Body of pancreas (tissue), 4 donors: ENCODE measurements at places on chromosomes 1 and 21. TPM values are rescaled to one million over a fixed set of nuclear protein-coding genes. Genes with fewer than 3 reads are reported as not detected.

DNA sequence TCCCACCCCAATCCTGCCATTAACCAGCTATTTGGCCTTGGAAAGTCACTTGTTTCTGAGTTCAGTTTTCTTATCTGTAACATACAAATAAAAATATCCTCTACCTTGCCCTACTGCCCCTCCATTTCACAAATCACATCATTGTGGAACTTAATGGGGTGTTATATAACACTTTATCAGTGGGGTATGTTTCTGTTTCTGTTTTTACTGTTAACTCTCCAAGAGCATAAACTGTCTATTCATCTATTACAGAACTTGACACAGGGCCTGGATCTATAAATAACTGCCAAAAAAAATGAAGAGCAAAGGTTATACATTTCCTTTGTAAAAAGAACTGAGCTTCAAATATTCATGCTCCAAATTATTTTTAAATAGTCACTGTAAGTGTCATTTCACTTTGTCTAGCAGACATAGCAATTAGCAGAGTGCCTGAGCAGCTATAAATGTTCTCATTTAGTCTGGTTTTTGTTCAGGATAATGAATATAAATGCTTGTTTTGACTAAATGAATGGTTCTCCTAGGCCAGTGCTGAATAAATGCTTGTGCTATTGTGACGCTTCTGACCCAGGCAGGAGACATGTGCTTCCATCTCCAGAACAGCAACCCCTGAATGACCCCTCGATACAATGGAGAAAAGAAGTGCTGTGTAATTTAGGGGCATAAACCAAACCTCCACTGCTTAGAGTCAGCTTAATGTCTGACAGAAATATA is 7.4 kb downstream of the PIGM start:
- no peak for DNase-seq

The S100A12 gene
- not detected for total RNA-seq

DNA sequence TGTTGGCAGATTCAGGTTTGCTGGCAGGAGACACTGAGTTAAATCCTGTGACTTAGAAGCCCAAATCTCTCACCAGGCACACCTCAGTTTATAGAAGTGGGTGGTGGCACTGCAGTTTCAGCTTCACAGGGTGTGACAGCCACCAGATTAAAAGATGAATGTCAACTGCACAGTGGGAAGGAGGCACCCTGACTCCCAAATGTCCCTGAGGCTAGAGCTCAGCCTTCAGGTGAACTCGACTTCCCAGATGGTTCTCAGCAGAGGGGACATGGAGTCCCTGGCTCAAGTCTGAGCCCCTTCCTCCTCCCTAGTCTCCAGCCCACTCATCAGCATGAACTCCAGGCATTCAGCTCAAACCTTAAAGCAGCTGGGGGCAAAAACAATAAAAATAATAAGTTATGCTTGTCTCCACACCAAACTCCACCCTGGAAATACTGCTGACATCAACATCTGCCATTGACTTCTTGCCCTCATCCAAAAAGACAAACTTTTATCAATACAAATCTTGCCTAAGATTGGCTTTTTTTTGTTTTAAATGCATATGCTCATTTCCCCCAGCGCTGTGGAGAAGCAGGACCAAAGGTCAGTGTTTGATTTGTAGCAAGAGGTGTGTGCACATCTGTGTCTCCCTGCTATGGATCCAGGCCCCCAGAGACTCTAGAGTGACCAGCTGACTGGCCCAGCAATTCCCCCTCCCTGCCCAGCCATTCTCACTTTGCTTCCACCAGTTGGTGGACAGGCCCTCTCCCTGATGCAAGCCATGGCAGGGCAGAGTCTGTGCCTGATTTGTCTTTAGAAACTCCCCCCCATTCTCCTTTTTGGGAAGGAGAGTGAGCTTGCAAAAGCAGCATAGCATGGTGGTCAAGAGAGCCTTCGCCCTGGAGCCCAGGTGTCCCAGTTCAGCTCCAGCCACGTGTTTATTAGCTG is 18.5 kb upstream of the S100A7 start:
- no peak for DNase-seq

DNA sequence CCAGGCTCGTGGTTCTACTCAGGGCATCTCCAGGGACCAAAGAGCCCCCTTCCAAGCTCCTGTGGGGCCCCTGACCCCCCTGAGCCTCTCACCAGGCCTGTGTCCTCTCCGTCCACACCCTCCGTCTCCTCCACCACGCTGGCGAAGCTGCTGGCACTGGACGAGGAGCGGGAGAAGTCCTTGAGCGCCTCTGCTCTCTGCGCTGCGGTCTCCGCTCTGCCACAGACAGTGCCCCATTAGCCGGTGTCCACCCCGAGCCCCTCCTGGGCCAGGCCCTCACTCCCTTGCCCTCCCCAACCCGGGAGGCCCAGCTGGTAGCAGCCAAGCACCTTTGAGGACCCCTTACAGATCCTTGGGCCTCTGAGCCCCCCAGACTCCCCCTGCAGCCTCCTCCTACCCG is 69.8 kb downstream of the RAP1GAP start:
- no peak for DNase-seq

GRCh38 chr1:66446261-66447001 is 87.5 kb upstream of the SGIP1 start:
- DNase-seq = peak; percentile 9

DNA sequence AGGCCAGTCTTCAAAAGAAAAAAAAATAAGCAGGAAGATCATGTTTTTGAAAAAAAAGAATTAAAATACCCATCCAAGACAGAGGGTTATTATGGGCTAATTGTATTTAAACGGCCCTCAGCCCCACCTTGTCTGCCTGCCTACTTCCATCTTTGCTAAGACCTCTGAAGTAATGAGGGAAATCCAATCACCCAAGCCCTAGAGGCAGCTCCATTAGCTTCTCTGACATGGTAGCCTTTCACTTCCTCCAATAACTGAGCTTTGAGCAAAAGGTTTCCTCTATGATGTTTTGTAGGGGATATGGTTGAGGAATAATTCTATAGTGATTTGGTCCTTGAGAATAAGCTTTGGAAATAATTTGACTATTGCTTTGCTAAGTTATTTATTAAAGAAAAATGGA is 178.2 kb upstream of the SGIP1 start:
- no peak for DNase-seq

The PTPN14 gene
- 18.7 TPM for total RNA-seq

DNA sequence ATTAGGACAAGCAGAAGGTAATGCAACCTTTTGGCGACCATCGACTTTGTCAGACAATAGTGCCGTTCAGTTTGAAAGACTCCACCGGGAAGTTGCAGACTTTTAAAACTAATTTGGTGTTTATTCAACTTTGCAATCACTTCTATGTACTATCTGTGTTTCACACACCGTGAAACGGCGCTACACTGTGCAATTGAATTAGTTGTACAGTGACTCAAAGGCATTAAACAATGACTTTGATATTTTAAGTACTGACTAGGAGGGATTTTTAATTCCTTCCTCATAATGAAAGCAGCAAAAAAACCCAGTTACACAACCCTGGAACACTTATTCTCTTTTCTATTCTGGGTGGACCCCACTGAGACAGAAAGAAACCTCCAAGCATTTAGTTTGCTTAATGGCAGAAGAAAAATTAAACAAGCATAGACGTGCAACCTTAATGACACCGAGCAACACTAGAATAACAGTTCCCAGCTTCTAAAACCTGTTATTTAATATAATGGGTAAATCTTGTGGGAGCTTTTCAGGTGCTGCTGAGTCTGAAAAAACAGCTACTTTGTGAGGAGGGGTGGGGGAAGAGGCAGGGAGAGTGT is 176.8 kb downstream of the LMO4 start:
- DNase-seq = no peak

DNA sequence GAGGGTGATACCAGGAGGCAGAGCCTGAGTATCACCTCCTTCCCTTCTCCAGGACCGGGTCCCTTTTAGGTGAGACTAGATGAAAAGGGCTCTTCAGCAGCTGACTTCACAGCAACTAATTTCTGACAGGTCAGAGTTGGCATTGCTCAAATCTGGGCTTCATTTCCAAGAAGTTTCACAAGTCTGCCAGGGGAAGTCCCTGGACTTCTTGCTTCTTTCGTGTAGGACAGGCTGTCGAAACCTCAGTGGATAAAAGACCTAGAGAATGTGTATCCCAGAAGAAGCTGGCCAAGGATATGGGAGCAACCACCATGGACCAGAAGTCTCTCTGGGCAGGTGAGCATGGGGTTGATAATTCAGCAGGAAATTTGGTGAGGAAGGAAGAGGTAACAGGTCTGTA is at the start of gene CHI3L2:
Gene CHI3L2 (plus strand): TSS at position 280 of the 400 bp plus-strand sequence. CDS start 17 bp downstream, at position 297.
- DNase-seq = no peak

DNA sequence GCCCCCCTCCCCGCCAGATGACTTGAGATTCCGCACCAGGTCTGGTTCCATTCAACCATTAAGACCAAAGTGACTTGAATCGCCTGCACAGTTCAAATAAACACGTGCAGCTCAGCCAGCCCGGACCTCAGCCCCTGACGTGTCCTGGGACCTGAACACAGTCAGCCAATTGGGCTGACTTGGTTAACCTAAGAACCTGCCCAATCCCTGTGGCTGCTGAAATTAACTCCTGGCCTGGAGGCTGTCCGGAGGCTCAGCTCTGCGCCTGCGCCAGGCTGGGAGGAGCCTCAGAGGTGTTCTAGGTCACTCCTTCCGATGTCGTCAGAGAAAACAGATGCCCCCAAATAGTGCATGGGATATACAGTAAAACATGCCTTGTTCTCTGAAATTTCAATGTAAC is 73.4 kb downstream of the SCCPDH start:
- DNase-seq = no peak

DNA sequence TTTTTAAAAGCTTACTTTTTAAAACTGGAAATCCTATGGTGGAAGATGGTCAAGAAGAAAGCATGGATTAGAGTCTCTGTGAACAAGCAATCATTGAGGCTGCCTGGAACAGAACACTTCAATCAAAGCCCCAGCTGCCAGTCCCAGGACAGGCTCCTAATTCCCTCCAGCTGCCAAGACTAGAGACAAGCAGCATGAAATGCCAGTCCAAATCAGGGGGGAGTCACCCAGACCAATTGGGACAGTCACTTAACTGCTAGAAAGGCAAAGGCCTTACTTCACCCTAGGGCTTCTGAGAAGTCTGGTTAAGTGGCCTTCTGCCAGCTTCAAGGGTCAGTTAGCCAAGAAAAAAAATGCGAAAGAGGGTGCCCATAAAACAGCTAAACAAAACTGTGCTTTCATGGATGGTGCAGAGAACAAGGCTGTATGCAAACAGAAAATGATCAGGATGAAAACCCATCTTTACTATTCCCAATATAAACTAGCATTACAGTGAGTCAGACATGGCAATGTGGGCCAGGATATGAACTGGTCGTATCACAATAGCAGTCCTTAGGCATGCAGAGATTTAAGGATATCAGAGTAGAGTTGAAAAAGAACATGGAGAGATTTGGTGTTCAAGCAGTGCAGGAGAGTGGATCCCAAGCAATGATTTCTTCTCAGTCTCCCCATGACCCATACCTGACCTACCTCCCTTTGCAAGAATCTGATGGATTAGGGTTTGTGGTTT is 31.0 kb upstream of the MAN1A2 start:
- DNase-seq = no peak

DNA sequence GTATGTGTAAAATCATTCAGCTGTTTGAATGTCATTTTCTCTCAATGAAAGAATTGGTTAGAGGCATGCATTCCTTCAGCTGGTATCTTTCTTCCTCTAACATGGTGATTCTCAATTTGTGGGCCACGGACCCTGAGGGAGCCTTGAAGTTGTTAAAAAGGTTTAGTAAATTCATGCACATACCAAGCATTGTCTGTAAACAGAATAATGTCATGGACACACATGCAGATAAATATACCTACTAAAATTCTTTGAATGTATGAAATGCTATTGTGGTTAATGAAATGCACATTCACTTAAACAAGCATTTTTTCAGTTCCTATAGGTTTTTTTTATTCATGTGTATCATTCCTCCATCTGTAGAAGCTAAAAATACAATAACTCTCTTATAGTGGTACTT is 65.4 kb downstream of the PBX1 start:
- DNase-seq = no peak

- DNase-seq = no peak
These were observed 79.3 kb downstream of the DISP3 start for GRCh38 chr1:11558276-11558675.

DNA sequence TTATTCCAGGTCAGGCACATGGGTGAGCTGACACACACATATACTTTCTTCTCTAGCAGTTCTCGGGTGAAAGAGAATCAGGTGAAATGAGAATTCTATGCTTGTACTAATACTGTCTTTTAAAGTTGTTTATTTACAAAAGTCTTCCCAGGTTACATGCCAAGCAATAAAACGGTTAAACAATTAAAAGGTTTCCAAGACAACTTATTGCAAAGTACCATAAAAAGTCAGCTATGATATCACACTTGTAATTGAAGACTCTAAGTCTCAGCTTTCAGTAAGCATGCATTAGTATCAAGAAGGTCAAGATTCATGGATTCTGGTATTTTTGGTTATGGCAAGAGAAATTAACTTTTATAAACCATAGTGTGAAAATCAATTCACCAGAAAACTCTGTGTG is 171.4 kb downstream of the PDE4B start:
- DNase-seq = no peak

The RAB25 gene
- total RNA-seq = 31.3 TPM

The ATP1A2 gene
- 41.2 TPM for total RNA-seq

DNA sequence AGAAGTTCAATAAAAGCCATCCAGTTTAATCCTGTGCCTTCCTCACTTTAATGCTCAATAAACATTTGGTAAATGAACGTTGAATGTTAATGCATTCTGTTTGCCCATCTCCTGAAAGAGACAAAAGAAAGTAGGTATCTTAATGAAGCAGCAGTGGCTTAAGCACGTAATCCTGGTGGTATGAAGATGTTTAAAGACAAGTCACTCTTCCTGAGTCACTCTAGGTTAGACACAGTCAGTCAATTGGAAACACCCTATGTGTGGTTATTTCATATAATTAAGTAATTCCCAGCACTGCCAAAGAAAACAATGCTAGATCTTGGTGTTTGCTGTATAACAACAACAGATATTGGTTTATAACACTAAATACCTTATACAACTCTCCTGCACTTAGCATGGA is 334.0 kb upstream of the FMN2 start:
- no peak for DNase-seq

The SELENBP1 gene
- total RNA-seq = 52.1 TPM

The RGSL1 gene
- not detected for total RNA-seq

GRCh38 chr1:215890438-215890837 is 323.3 kb downstream of the KCTD3 start:
- DNase-seq = no peak

DNA sequence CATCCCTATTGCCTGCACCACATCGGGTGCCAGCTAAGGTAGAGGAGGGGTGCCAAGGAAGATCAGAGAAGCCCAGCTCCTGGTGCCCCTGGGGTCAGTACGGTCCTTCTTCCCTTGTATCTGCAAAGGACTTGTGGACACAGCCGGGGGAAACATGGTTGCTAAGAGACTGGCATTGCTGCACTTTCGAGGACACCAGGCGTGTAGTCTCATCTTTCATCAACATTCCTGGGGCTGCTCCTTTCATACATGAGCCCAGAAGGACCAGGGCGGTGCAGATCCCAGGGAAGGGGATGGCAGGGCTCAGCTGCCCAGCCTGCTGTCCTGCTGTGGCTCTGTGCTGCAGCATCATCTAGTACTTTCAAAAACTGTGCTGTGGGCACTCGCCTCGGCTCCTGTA is 61.0 kb downstream of the RUNX1 start:
- no peak for DNase-seq

The BEST4 gene
- not detected for total RNA-seq

GRCh38 chr1:214352838-214353237 is 71.9 kb downstream of the SMYD2 start:
- DNase-seq = no peak
